Esophagus squamous epithelium (tissue), 5 donors: ENCODE measurements at places on chromosomes 6 and 20.

GRCh38 chr6:5084360-5084780 lies 771 bp upstream of the PPP1R3G start:
- DNase-seq: no peak

GRCh38 chr6:147283460-147283859 lies 79.2 kb downstream of the STXBP5 start:
- no peak for DNase-seq

GRCh38 chr20:51010043-51010365 lies 12.9 kb downstream of the KCNG1 start:
- no peak for DNase-seq

- no peak for DNase-seq
These were observed 7.2 kb downstream of the BPIFA3 start for GRCh38 chr20:33224399-33224798.

DNA sequence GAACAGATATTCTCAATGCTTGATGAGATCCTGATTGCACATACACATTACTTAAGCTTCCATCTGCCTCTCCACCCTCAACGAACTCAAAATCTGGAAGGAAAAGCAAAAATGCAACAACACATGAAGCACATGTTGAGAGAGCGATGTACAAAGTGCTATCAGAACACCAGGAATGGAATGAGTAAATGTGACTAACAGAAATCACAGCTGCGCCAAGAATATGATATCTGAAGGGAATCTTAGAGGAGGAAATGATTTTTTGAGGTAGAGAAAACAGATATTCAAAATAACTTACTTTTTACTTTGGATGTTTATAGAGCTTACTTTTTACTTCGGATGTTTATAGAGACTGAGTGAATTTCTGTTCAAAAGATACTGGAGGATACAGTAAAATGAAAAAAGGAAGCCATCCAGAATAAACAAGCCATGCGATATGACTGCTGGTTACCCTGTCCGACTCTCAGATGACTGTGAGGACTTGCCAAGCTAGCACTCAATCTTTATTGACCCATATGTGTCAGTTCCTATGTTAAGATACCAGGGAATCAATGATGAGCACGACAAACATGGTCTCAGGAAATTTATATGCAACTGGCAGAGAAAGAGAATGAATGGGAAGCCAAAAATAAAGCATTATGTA lies 102.0 kb downstream of the SMLR1 start:
- no peak for DNase-seq

DNA sequence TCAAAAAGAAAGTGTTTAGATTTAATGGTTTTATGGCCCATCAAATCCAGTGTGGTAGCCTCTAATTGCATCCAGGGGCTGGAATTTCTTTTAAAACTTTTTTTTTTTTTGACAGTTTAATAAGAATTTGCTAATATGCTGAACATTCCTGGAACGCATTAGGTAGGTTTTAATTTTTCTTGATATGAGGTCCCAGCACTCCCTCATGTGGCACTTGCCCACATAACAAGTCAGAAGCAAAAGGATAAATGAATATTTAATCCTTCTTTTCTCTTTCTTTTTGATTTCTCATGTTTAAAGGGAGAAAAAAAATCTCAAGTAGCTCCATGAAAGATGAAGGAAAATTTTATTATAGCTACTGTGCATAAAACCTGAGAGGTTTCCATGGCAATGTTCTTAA lies 13.5 kb downstream of the HAO1 start:
- DNase-seq: no peak

GRCh38 chr6:12024216-12024615 lies 12.1 kb downstream of the HIVEP1 start:
- DNase-seq: no peak

DNA sequence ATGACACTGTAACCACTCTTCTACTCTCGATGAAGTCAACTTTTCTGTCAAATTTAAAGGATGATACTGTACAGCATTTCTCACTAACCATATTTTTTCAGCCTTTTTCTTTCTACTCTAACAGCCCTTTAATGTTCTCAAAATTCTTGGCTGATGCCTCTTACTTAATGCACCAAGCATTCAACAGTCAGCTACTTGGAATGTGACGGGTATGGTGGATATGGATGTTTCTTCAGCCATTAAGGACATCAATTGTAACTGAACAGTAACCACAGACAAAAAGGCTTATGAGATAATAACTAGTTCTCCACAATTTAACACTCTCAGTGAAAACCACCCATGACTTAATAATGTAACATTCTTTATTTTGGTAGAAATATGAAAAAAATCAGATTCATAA lies 467.2 kb upstream of the ZNF337 start:
- no peak for DNase-seq

DNA sequence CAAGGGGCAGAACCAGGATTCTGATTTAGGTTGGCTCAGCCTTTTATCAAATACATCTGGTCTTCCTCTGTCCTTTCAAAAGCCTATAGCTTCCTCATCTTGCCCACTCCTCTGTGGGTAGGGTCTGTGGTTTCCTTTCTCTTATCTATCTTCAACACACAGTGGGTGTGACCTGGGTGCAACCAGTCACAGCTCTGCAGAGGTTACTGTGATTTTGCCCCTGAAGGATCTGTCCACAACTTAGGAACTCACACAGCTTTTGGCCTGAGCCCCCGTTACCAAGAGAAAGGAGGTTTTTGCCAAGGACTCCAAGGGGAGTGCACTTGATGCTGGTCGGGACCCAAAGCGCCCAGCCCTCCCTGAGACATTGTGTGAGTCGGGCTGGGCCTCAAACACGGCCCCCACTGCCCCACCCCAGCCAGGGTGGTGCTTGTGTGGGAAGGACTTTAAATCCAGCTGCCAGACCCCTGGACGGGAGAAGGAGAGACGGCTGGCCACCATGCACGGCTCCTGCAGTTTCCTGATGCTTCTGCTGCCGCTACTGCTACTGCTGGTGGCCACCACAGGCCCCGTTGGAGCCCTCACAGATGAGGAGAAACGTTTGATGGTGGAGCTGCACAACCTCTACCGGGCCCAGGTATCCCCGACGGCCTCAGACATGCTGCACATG lies at the start of gene PI16:
Gene PI16, plus strand, starts transcription at position 477 of the 670 bp plus-strand sequence. Its CDS starts 23 bp downstream, at position 500.
- no peak for DNase-seq

DNA sequence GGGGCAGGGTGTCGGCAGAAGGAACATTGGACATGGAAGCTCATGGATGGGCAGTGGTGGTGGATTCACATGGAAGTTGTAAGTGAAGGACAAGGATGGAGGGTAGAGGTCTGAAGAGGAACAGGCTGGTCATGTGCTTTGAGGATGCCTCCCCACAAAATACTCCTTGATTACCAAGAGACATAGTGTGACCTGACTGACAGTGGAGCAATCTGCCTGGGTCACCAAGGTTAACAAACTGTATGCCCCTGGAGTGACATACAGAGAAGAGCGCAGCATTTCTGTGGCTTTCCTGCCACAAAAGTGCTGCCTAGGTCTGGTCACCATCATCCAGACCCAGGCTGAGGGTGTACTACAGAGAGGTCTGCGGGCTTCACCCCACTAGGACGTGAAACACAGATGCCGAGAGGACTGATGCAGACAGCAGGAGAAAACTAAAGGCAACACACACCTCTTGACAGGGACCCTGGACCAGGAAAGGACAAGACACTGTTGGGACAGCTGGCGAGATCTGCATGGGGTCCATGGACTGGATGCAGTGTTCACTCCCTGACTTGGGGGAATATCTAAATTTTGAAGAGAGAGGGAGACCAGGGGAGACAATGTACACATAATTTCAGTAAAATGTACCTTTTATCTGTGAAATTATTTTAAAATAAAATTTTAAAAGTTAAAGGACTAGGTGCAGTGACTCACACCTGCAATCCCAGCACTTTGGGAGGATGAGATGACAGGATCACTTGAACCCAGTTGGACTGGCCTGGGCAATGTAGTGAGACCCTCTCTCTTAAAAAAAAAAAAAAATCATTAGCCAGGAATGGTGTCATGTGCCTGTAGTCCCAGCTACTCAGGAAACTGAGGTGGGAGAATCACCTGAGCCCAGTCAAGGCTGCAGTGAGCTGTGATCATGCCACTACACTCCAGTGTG lies 64.9 kb downstream of the CSE1L start:
- no peak for DNase-seq

DNA sequence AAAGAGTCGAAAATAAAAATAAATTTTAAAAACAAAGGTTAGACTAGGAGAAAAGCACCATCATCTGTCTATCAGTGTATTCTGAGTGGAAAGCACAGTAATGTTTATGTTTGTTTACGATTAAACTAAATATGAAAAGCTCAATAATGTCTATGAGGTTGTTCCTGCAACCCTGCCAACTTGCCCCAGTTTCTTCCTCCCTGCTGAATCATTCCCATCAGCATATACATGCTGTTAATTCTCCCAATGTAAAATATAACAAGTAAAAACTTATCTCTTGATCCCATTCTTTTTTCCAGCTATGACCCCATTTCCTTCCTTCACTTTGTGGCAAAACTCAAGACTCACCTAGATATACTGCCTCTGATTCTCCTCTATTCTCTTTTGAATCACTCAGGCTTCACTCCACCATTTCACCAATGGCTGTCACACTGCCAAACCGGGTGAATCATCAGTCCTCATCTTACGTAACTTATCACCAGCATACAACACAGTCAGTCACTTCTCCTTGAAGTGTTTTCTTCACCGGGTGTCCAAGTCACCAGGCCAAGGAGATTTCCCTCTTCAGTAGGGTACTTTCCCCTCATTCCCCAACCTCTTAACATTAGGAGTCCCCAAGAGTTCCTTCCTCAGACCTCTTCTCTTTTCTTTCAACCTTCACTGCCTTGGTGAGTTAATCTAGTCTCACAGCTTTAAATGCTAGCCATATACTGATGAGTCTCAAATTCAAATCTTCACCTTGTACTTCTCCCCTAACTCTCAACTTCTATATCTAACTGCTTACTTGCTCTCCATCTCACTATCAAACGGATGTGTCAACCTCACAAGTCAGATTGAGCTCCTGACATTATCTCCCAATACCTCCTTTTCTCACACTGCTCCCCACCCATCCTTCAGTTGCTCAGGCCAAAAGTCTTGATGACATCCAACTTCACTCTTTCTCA lies 6.2 kb downstream of the TMEM242 start:
- DNase-seq: no peak

GRCh38 chr20:54456423-54456822 lies 19.0 kb upstream of the DOK5 start:
- no peak for DNase-seq

GRCh38 chr20:2335096-2335870 lies 39.5 kb downstream of the TGM3 start:
- DNase-seq: no peak

- no peak for DNase-seq
These were observed 69.7 kb downstream of the CBLN4 start for GRCh38 chr20:55935448-55936208.

GRCh38 chr6:75147512-75147911 lies 58.3 kb downstream of the COL12A1 start:
- DNase-seq: no peak

- DNase-seq: no peak
These were observed 79.0 kb upstream of the EEF1E1 start for GRCh38 chr6:8181160-8181881.

DNA sequence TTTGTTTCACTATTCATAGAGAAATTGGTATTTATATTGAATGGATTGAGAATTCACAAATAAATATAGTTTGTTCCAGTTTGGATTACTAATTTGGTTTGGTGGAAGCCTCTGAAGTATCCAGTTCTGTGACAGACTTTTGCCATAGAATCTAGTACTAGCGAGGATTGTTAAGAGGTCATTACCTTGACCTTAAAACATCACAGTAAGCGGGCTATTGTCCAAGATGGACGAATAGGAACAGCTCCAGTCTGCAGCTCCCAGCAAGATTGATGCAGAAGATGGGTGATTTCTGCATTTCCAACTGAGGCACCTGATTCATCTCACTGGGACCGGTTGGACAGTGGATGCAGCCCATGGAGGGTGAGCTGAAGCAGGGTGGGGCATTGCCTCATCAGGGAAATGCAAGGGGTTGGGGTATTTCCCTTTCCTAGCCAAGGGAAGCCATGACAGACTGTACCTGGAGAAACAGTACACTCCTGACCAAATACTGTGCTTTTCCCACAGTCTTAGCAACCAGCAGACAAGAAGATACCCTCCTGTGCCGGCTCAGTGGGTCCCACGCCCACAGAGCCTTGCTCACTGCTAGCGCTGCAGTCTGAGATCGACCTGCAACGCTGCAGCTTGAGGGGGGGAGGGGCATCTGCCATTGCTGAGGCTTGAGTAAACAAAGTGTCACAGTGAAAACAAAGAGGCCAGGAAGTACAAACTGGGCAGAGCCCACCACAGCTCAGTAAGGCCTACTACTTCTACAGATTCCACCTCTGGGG lies 66.4 kb upstream of the NEDD9 start:
- DNase-seq: no peak

DNA sequence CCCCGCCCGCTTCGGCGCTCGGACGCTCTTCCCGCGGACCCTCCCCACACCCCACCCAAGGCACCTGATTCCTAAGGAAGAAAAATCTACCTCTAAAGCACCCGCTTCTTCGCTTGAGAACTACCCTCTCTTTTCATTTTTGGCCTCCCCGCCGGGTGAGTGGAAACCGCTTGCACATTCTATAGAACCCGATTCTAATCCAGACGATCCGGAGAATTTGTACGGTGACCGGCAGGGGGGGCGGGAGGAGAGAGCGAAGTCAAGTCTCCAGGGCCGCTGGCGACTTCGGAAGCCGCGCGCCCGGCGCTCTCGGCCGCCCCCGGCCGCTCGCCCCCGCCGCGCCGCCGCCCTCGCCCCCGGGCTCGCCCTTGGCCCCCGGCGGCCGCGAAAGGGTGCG lies at the start of gene RBM24:
Gene RBM24, plus strand, starts transcription at position 262 of the 397 bp plus-strand sequence. CDS start 221 bp downstream, outside the sequence.
- DNase-seq: no peak

GRCh38 chr6:18363746-18364145 lies 23.4 kb upstream of the RNF144B start:
- no peak for DNase-seq

DNA sequence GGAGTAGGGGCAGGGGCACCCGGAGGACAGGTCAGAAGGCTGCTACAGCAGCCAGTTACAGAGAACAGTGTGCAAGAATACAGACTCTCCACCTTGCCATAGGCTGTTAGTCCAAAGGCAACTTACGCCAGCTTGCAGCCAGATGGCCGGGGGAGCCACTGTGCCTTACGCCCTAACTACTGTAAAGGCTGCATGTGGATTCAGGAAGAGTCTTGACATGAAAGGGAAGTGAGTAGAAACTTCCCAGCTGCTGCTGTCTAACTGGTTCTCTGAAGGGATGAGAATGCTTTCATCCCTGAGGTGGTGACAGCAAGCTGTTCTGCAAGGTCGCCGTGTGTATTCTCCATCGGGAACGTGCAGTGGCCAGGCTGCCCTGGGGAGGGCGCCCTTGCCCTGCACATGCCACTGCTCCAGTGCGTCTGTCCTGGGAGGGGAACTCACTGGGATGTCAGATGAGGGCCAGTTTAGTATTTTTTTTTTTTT lies 46.1 kb downstream of the LYRM4 start:
- DNase-seq: no peak

- DNase-seq: no peak
These were observed 458.3 kb upstream of the MAP3K7 start for GRCh38 chr6:91045161-91045560.
